ENCODE measurements at places on chromosomes 3 and 15.

DNA sequence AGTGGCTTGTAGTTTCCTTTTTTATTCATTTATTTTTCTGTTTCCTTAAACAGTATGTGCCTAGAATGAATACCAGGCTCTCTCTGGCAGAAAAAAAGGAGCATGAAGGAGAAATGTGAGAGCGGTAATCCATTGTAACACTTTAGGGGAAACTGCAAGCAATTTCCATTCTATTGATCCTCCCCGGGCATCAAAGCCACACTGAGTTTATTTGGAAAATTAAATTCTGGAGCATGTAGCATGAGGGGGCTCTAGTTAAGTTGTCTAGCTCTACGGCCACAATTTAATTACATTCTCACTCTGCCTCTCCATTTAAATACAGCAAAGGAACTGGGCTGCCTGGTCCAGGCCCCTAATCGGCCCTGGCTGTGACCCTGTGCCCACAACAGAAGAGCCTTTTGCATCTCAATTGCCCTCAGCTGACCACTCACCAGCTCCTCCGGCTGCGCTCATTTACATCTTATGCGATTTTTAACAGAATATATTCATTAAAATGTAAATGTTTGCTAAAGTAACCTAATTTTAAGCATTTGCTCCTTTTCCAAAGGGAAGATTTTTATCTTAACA lies 72.9 kb downstream of the MEGF11 start:
- DNase-seq = no peak

GRCh38 chr3:150264561-150265279 lies 143.4 kb upstream of the TSC22D2 start:
- no peak for DNase-seq

- no peak for DNase-seq
Measured at GRCh38 chr3:155070316-155070715, 9.8 kb upstream of the MME start.

DNA sequence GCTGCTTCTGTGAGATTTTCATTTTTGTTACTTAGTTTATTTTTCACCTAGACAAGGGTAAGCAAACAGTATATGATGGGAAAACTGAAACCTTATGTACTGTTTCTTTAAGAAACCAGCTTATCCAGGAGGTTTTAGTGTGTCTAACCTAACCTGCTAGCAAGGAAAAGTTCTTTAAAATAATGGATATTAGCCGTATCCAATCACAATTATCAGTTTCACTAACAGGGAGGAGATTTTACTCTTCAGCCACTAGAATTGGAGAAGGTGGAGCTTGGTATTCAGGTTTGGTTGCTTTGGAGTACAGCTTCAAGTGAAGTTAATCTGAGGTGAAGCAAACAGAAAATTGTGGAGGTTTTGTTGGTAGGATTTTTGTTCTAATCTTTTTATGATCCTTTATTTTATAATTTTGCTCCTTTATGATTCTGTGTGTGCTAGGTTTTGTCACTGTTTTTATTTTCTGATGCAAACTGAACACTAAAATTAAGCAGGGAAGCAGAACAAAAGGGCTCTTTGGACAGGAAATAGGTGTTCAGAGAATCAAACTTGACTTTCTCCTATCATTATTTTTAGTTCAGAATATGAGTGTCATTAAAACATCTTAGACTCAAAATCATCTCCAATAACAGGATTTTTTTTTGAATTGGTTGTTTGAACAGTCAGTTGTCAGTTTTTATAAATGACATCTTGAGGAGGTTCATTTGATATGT lies 13.0 kb downstream of the ZFAND6 start:
- peak; percentile 83 for DNase-seq

DNA sequence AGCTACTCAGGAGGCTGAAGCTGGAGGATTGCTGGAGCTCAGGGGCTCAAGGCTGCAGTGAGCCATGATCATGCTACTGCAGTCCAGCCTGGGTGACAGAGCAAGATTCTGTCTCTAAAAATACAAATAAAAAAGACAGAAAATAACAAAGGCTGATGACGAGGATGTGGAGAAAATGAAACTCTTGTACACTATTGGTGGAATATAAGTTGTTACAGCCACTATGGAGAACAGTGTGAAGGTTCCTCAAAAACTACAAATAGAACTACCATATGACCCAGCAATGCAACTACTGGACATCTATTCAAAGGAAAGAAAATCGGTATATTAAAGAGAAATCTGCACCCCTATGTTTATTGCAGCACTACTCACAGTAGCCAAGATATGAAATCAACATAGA lies 526.7 kb upstream of the NAALADL2 start:
- DNase-seq = no peak

DNA sequence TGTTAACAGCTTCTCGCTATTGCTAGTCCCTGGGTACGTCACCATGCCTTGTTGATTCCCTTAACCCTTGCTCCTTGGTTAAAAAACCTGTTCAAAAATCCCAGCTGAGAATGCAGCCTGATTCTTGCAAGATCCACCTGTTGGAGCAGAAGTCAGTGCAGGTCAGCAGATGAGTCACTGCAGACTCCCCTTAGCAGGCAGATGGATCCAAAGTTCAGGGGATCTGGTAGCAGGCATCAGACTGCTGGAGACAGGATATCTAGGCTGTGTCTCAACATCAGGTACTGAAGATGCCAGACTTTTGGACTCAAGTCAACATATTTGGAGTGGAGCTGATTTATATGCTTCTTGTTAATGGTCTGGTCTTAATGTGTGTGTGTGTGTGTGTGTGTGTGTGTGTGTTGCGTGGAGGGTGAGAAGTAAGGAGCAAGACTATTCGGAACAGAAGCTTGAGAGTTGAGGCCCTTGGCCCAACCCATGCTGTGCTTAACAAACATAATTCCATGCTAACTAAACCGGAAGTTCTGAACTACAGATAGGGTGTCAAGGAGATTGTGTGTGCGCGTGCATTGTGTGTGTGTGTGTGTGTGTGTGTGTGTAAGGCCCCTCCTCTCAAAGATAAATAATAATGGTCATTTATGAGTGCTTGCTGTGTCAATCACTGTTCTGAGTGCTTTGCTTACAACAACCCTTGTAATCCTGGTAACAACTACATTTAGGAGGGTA lies 1.0 kb upstream of the C3orf52 start:
- peak; percentile 26 for DNase-seq
